ENCODE measurements at places on chromosomes 2 and 18.
A peak's percentile ranks its signal among the peaks of the same experiment; 100 is the strongest.

- DNase-seq, result peak; percentile 49
Measured at GRCh38 chr2:237488901-237489860, 2.1 kb downstream of the MLPH start.

GRCh38 chr2:233006648-233007047, 6.4 kb downstream of the NGEF start:
- no peak for DNase-seq

- DNase-seq, result no peak
Measured at GRCh38 chr2:173500953-173501352, 146.3 kb downstream of the CDCA7 start.

DNA sequence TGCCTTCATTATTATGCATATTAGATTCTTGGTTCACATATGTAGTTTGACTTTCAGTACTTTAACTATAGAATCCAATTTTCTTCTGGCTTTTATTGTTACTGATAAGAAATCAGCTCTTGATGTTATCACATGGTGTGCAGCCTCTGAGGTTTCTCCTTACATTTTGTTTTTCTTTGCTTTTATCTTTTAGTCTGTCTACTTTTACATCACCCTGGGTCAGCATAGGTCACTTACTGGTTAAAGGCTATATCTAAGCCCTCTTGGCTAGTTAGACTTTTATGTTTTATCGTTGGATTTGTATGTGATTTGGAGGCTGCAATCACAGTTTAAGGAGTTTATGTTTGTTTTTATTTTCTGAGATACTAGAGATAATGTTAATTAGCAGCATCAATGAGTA, 187.2 kb upstream of the NOL4 start:
- no peak for DNase-seq

DNA sequence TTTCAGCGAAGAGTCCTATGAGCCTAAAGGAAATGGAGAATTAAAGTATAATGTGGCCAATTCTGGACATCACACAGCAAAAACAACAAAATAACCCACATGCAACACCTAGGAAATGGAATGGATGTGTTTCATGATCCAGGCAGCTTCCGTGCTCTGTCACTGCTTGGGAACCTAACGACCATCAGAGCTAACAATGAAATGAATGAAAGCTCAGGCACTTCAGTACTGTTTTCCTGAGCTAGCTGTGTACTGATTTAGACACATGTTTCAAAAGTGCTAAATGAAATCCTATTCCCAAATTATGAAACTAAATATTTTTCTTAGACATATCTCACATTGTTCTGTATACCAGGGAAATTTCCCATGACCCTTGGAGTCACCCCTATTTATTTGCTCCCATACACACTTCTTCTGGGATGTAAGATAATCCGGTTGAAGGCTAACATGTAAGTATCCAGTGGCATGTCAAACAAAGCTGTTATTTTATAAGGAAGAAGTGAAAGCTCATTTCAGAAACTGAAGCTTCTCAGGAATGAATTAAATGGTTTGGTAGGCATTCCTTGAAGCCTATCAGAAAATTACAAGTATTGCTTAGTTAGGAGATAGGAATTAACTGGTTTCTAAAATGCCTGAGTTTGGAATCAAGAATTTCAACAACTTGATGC, 108.5 kb upstream of the RND3 start:
- no peak for DNase-seq

- peak; percentile 76 for DNase-seq
Measured at GRCh38 chr18:44464398-44465180, 216.1 kb upstream of the SETBP1 start.

DNA sequence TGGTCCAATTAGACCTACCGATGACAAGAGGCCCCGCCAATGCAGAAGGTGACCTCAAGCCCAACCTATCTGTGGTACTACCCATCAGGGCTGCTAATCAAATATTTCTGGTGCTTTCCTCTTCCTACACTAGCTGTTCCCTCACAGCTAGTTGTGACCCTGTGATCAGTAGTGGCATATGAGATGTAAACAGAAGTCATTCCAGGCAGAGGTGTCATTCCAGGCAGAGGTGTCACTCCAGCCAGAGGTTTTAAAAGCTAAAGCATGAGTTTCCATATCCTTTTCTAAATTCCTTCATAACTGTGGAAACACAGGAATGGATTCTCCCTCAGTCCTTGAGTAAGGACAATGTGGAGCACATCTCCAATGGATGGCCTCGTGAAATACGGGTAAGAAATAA, 110.9 kb upstream of the DNAJC10 start:
- no peak for DNase-seq

- DNase-seq, result peak; percentile 27
Measured at GRCh38 chr2:62604336-62604735, 98.3 kb upstream of the TMEM17 start.

DNA sequence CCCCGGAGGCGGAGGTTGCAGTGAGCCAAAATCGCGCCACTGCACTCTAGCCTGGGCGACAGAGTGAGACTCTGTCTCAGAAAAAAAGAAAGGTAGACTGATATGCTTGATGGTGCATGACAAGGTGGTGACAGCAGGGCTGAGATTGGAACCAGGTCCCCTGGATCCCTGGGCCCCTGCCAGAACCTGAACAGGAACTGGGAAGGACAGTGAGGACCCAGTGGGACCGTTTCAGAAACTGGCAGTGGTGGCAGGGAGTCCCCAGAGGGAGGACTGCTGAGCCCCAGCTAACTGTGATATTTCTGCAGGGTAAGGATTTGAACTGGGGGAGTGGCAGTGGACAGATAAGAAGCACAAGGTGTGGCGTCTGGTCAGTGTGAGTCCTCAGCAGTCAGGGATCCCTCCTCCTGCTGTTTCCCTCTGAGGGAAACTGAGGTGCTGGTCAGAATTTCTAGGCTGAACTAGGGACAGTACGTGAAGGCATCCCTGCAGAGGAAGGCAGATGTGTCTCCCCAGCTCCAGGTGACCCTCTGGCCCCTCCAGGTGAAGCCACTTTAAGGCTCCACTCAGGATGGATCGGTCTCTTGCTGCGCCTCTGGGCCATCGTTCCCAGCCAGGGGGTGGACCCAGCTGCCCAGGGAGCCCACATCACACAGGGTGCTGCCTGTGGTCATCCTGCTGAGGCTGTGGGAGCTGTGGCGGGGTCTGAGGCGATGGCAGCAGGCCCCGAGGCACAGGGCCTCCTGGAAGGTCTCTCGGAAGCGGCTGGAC, 5.6 kb downstream of the NMUR1 start:
- no peak for DNase-seq

GRCh38 chr2:69525261-69525660, 88.0 kb upstream of the NFU1 start:
- DNase-seq, result no peak

DNA sequence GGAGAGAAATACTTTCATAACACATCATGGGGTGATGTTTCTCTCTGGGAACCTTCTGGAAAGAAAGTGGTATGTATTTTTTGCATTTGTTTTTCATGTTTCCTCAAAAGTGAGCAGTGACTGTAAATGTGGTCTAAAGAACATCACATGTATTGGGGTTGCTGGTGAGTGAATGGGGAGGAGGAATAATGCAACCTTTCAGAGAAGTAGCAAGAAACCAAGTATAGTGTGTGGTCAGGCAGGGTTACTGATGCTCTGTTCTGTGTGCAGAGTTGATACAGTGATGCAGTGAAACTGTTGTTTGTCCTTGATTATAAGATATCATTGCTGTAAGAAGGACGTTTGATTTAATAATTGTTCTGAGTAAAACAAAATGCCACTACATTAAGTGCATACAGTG, 24.1 kb downstream of the ADNP2 start:
- DNase-seq, result no peak

DNA sequence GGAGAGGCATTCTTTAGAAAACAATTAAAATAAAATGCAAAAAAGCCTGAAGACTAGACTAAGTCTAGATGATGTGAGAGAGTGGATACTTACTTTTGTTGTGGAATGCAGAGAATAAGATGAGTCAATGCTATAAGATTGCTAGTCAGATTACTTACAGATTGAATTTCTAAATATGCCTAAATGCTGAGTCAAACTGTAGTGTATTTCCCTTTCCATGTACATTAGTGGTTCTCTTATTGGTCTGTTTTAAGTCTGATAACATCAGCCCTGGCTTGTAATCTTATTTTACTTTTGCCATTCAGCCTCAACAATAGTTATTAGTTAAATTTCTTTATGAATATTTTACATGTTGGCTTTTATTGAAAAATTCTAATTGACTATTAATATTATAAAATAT, 702.7 kb downstream of the SOCS6 start:
- peak; percentile 36 for DNase-seq

DNA sequence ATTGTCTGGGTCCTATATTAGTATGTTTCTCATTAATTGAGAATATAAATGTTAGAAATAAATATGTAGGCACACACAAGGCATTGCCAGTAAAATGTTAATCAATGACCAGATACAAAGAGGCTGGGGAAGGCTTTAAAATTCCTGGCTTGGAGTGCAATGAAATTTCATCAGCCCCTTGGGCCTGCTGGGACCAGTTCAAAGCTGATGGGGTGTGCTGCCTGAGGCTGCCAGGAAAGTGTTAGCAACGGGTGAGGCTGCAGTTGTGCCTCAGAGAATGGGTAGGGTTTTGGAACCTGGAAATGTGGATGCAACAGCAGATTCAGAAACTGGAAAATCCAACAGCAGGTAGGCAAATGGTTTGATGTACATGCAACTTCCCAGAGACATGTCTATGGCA, 68.9 kb downstream of the DIPK1C start:
- DNase-seq, result no peak

DNA sequence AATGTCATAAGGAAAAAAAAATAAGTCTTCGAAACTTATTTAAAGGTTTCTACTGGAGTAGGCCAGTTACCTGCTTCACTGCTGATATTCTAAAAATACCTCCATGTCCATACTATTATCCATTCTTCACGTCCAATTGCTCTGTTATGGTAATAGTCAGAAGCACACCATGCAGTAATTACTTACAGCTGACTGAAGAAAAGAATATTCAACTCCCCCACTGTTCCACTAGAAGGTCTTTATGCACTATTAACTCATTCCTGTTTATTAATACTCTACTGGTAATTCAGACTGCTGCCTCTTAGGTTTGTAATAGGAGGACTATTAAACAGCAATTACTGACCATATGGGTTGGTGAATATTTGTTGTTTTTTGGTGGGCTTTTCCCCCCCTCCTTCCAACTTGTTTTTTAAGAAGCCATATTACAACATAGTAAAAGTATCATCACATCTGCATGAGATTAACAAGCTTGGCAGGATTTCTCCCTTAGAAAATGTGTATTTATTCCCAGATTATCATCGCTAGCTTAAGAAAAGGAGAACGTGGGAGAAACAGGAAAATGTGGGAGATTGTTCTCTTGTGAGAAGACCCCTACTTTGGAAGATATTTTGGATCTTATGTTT, 806.4 kb upstream of the FANCL start:
- DNase-seq, result no peak

- no peak for DNase-seq
Measured at GRCh38 chr2:102513355-102513939, 40.4 kb downstream of the SLC9A4 start.

DNA sequence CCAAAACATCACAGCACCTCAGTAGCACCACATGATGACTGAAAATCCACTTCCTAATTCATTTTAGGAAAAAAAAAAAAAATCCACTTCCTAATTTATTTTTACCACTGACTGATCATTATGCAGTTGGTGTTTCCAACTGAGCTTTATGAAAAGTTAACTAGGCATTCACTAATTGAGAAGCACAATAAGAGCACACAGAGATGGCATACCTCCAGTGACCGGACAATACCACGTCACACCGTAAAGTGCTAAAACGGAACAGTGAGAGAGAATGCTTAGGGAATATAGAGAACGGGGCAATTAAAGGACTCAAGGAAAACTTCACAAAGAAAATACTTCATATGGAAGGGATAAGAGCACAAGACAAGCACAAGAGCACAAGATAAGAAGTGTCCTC, 212.5 kb downstream of the NBAS start:
- DNase-seq, result no peak

DNA sequence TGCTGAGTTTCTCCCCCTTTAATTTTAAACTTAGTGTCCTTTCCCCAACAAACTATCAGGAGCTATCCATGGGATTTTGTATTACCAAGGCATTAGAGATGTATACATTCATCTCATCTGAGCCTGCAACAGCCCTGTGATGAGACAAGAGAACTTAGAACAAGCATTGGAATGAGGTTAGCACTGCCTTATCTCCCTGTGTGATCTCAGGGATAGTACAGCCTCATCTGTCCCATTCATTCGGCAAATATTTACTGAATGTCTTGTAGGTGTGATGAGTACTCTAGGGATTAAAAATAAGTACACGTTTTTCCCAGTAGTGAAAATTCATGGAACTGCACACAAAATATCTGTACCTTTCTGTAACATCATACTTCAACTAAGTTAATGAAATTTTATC, 45.6 kb downstream of the PAIP2B start:
- DNase-seq, result no peak

DNA sequence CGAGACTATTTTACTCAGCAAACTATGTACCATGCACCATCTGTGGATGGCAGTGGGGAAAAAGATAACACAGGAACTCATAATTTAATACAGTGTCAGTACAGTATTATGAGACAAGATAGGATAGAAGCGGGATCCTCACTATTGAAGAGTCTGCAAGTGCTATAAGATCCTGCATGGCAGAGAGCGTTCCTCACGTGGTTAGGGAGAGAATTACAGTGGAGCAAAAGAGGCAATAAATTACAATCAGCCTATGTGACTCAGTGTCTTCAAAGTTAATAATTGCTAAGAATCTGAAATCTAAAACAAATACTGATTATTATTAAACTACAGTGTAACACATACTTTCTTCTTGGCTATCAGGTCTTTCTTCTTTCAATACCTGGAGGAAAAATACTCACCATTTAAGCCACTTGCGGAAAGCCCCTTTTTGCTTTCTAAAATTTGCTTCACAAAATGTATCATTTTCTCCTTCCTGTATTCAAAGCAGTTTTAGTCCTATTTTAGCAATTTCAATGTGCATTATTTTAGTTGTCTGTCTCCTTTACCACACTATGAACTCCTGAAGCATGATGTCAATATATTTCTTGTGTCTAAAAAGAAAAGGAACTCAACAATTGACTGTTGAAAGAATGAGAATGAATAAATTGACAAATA, 342.9 kb downstream of the SPAG16 start:
- no peak for DNase-seq

DNA sequence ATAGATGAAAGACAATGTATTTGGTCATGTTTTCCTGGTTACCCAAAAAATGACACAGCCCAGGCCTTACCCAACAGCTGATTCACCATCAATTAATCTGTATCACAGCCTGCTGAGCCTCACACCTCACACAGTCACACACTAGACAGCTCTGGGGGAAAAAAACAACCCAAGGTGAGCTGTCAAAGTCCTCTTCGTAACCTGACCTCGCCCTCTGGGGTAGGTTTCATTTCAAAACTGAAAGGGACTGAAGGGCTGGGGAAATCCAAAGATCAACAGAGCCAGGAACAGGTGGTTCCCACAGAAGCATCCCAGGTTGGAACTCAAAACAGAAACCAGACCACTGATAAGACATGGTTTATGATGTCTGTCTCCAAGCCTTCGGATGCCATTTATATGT, 18.2 kb upstream of the PCBP1 start:
- DNase-seq, result peak; percentile 24

GRCh38 chr2:125167820-125168219, 1142.7 kb downstream of the CNTNAP5 start:
- DNase-seq, result peak; percentile 82

DNA sequence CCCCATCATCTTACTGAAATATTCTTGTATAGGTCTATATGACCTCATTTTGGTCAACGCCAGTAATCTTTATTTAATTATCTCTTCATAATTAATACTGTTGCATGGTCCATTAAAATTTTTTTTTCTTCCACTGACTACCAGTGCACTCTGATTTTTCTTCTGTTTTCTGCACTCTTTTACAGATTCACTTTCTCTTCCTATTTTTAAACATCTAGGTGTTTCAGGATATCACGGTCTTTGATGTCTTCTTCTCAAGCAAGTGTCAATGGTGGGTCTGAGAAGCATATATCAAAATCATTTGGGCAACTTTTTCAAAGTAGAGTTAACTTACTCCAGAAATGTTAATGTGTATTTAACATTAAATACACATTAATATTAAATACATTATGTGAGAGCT, 51.4 kb downstream of the CCDC141 start:
- no peak for DNase-seq
